ENCODE measurements at places on chromosomes 16 and 17.

GRCh38 chr16:47480410-47480809, 19.3 kb downstream of the PHKB start:
- DNase-seq = no peak

DNA sequence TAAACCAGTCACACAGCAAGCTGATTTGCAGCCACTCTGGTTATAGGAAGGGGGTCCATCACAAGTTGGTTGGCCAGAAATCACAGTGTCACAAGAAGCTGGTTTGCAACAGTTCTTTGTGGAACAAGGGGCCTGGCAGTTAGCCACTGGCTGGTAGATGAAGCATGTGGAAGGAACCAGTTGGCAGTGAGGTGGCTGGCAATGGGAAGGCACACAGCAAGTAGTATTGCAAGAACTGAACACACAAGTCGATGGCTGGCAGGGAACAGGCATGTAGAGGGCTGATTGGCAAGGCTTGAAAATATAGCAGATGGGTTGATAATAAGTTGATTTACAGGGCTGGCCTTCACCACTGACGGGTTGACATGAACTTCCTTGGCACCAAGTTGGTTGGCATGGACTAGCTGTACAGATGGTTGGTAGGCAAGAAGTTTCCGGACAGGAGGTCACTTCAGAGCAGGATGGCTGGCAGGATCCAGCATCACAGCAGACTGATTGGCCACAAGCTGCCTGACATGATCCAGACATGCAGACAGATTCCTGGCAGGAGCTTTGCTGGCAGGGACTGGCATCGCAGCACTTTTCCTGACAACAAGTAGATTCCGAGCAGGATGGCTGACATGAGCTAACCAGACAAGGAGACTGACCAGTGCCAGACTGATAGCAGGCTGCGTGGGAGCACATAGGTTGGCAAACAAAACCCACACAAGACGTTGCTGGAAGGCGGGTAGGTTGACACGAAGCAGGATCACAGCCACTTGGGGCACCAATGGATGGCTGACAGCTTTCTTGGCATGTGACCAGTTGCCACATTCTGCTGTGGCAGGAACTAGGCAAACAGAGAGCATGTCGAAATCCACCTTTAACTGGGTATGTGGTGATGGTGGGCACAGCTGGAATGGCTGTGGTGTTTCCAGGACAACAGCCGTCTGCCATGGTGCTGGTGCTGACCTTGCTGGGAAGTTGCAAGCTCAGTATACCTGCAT, at the start of gene KRTAP29-1:
Gene KRTAP29-1 (minus strand): TSS at position 936 of the 986 bp plus-strand sequence. CDS start 0 bp downstream, at position 936.
- DNase-seq = no peak

DNA sequence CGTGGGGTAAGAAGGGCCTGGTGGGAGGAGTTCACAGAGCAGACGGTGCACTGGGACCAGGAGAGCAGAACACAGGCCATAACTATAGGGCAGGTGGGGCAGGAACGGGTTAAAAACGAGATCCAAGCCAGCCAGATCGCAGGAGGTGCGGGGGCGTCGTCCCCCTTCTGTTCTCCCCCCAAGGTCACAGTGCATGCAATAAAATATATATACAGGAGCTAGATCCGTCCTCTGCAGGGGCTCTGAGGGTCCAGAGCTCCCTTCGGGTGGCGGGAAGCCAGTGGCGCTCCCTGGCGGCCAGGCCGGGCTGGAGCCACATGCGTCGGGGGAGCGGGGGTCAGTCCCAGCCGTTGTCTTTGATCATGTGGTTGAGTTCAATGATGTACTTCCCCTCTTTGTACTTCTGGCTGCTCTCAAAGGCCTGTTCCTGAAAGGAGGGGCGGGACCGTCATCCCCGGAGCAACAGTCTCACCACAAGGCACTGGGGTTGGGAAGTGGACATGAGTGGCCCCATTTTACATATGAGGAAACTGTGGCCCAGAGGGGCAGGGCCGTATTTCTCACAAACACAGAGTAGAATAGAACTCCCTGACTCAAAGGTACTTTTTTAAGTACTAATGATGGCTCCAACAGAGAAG, 768 bp upstream of the TBX6 start:
- peak; percentile 80 for DNase-seq

DNA sequence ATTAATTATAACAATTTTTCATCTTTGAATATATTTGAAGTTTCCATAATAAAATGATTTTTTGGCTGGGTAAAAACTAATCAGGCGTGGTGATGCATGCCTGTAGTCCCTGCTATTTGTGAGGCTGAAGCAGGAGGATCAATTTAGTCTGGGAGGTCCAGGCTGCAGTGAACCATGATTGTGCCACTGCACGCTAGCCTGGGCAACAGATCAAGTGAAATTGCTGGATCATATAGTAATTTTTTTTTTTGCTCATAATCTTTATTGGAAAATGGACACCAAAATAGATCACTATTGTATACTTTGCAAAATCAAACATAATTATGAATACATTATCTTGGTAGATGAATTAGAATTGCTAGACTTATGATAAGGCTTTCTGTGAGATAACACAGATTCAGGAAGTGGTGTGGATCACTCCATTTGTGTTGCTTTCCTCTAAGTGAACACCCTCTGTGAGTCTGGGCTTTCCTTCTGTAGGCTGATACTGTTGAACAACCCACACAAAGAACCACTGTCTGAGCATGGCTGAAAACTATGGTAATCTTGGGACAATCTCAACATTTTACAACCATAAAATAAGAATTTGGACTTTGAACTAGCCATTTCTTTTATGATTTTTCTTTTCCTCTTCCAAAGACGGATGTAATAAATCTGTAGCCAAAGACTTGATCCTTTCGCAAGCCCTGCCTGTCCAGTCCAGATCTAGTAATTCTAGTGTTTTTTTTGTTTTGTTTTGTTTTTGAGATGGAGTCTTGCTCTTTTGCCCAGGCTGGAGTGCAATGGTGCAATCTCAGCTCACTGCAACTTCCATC, 5.6 kb upstream of the ST3GAL2 start:
- no peak for DNase-seq

DNA sequence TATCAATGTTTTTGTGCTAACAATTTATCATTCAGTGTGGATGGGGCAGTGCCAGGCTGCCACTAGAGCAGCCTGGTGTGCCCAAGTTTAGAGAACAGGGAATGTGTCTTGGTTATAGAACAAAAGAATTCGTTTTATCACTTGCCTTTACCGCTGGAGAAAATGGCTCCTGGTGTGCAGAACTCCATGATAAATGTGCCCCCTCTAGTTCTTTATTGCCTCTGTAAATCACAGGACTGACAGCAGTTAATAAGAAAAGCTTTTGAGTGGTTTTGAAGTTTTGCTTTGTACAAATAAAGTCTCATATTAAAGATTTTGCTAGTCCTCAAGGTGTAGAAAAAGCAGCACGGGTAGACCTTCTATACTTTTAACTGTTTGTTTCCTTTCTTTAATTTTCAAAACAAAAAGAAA, 28.2 kb upstream of the PSMD7 start:
- no peak for DNase-seq

GRCh38 chr17:29162909-29163341, 17.3 kb downstream of the MYO18A start:
- DNase-seq = no peak

- DNase-seq = no peak
Observed at GRCh38 chr17:2721603-2722002, 10.0 kb upstream of the CLUH start.

DNA sequence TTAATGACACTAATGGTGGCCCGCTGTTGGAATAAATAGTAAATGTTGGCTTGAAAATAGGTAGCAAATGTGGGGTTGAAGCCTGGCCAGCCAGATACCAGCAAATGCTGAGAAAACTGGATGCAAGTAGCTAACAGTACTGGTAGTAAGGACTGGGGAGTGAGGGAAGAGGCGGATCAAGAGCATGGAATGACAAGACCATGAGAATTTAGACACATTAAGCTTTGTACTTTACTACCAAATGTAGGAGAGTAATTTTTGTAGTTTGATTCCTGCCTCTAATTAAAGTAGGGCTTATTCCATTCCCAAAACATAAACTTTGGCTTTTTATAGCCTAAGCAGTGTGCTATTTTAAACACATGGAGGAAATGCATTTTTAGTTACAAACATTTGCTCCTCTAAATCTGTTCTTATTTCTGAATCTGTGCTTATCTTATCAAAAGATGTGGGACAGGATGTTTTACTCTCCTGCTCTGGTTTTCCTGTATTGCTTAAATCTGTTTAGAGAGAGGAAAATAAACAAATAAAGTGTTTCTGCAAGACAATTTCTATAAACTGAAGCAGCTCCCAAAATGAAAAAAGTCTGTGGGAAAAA, 44.1 kb downstream of the CFDP1 start:
- DNase-seq = no peak

DNA sequence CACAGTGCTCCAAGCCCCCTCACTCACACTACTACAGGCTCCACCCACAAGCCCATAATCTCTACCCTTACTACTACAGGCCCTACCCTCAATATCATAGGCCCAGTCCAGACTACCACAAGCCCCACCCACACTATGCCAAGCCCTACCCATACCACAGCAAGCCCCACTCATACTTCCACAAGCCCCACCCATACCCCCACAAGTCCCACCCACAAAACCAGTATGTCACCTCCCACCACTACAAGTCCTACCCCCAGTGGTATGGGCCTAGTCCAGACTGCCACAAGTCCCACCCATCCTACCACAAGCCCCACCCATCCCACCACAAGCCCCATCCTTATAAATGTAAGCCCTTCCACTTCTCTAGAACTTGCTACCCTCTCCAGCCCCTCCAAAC, 13.8 kb downstream of the RIPOR1 start:
- DNase-seq = peak; percentile 63

DNA sequence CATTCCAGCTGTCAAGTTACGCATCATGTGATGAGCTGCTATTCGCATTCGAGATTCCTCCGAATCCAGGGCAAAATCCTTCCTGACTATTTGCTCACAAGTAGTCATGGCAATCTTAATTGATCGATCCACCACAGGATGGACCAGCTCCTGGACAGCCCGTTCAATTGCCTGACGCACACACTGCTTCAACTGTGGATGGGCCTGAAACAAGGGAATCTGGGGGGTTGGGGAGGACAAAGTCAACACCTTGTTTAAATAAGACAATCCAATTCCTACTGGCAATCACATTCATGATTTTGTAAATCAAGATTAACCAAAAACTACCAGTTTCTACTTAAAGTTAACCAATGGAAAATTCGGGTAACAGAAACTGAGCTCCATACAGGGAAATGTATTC, 28.4 kb downstream of the SETD6 start:
- no peak for DNase-seq

GRCh38 chr17:66835476-66835875, 559 bp downstream of the CACNG5 start:
- DNase-seq = no peak

DNA sequence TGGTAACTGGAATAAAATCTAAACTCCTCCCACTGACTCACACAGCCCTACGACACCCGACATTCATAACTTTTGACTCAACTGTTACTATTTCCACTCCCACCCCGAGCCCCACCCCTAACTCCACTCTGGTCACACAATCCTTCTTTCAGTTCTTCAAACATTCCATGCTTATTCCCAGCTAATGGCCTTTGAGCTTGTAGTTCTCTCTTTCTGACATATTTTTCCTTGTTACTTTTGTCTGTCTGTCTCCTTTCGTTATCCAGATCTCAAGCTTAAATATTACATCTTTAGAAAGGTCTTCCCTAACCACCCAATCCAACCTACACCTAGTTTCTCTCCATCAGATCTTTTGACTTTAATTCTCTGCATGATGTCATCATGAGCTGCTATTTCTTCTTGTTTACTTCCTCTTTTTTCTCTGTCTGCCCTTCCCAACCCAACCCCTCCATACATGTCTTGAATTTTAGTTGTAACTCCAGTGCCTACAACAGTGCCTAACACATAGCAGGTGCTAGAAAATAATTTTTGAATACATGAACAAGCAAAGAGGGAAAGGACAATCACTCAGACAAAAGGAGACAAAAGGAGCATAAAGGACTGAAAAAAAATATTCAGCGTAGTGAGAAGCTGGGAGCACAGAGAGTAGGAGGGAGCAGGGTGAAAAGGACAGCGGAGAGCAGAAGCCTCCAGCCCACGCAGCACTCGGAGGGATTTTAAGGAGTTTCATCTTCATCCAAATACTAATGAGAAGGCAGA, 65.2 kb upstream of the SMIM36 start:
- peak; percentile 69 for DNase-seq

DNA sequence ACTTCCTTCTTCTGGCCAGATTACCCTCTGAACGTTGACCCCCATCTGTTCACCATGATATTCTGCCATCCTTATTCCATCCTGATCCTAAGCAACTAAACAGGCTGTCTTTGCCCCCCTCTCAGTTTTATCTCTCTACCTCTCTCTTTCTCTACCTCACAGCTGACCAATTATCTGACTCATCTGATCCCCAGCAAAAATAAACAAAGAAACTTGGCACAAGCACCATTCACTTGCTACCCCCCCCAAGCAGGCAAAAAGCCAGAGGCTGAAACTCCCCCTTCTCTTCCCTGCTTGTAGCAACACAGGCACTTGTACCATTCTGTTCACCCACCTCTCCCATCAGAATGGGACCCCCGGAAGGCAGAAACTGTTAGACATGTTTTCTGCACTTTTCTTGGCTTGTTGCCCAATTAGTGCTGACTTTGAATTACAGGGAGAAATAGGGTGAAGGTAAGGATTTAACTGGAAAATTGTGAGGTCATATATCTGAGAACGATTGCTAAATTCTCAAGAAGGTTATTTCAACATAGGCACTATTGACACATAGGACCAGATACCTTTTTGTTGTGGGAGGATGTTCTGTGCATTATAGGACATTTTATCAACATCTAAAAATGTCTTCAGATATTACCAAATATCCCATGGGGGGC, 163.2 kb downstream of the TOX3 start:
- no peak for DNase-seq

DNA sequence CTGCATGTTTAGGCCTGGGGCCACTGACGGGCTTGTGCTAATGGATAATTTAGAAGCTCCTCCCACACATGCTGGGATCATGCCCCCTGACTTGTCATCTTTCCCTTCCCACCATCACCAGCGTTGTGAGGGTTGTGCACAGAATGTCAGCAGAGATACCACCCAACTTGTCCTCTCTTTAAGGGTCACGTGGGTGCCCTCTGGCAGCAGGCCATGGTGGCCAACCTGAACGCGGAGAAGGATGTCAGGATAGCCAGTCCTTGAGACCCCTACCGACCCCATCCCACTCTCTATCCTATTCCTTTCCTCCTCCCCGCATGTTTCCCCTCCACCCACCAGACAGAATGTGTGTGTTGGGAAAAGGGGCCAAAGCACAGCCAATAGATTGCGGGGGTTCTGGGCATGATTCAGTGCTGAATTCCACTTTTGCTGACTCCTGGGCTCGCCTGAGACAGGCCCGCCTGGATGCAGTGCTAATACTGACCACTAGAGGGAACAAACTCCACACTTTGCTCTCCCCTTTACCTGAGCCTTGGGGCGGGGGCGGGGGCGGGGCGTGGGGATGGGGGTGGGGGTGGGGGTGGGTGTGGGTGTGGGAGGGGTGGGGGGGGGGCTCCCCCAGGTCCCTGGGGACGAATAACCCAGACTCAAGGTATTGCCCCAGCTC, at the start of gene GH2:
Gene GH2 (minus strand): TSS at position 10 of the 667 bp plus-strand sequence. CDS start 143 bp downstream, outside the sequence.
- peak; percentile 59 for DNase-seq

GRCh38 chr17:13421581-13422130, 180.1 kb downstream of the HS3ST3A1 start:
- no peak for DNase-seq

GRCh38 chr17:68532826-68533225, 20.6 kb downstream of the PRKAR1A start:
- no peak for DNase-seq

Data from Daoy (cell line).